ENCODE measurements at places on chromosomes 6 and 20.
A peak's percentile ranks its signal among the peaks of the same experiment; 100 is the strongest.

DNA sequence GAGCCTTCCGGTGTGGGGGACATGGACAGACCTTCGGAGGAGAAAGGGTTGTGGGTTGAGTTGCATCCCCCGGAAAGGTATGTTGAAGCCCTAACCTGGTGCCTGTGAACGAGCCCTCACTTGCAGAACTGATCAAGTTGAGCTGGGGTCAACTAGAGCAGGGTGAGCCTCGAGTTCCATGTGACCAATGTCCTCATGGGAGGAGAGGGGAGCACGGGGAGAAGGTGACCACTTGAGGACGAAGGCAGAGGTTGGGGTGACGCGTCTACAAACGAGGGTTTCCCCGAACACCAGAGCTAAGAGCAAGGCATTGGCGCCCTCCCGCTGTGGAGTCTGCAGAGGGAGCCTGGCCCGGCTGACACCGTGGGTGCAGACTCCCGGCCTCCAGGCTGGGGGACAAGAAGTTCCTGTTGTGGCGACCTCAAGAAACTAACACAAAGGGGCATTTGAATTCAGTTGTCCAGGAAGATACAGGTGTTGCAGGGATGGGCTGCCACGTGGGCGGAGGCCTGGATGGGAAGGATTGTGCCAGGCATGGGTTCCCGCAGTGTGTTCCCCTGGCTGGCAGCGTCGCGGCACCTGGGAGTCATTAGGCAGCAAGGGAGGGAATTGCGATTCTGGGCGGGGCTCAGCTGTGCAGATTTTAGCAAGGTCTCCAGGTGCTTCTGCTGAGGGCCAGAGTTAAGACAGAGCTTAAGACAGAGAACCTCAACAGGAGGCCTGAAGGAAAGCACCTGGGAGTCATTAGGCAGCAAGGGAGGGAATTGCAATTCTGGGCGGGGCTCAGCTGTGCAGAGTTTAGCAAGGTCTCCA is 20.4 kb upstream of the UNC93A start:
- no peak for DNase-seq

GRCh38 chr6:155054491-155055250 is 59.6 kb downstream of the TIAM2 start:
- DNase-seq, result no peak

DNA sequence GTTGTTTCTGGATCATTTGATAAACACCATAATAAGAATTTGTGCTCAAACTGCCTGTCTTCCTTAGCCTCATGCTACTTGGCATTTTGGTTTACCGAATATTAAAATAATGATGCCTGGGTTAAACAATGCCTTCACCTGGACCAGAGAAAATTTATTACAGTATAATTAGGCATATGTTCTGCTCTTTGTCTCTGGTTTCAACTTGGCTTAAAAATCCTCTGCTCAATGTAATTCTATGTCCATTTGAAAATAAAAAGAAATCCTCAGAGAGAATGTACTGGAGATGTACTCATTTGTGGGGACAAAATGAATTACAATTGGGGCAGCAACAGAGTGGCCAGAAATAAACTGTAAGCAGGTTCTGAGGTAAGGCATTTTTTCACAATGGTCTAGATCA is 95.0 kb downstream of the DST start:
- DNase-seq, result no peak

GRCh38 chr6:128739112-128739511 is 143.8 kb upstream of the LAMA2 start:
- no peak for DNase-seq

DNA sequence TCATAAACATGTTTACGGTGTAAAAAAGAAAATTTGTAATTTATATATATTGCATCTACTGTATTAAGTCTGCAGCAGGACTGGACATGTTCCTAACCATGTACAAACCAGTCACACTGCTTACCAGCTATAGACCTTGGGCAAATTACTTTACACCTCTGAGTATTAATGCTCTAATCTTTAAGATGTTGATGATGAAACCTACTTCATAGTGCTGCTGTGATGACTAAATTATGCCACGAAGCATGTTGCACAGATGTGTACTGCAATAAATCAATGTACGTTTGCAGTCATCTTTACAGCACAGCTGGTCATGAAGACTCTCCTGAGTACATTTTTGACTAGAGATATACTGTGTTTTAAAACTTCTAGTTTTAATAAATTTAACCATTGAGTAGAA is 42.6 kb downstream of the PRKN start:
- DNase-seq, result no peak

GRCh38 chr6:44278315-44278714 is 8.1 kb downstream of the TMEM151B start:
- no peak for DNase-seq

GRCh38 chr6:133179481-133179880 is 61.7 kb upstream of the EYA4 start:
- DNase-seq, result no peak

DNA sequence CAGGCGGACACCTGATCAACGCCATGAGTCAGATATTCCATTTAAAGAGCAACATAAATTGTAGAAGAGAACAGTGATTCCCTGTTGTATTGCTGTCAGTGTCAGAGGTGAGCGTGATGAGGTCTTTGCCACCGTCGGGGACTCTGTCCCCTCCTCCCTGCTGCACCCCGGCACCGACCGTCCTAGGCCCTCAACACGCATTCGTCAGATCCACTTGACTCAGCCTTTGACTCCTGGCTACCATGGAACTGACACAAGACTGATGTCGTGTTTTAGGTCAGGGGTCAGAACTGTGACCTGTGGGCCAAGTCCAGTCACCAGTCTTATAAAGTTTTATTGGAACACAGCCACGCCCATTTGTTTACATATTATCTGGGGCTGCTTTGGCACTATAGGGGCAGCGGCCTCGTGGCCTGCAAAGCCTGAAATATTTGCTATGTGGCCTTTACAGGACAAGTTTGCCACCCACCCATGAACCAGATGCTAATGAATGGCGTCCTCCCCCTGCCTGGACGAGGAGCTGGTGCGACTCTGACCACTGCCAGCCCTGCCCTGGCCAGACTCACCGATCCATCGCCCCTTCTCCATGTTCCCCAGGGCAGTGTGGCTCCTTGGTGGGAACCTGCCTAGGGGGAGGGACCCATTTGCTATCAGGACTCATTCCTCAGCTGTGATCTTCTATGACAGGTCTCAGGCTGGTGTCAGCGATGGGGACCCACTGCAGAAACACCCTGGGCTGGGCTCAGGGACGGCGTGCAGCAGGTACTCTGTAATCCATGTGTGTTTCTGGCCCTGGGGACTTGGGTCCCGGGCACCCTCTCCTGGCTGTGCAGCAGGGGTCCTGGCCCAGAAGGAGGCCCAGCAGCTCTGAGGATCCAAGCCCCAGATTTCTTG is 37.5 kb upstream of the PHACTR3 start:
- no peak for DNase-seq

- no peak for DNase-seq
Observed at GRCh38 chr6:127561660-127562059, 15.3 kb upstream of the C6orf58 start.

- DNase-seq, result peak; percentile 85
Observed at GRCh38 chr6:48641544-48641943, 530.5 kb upstream of the PTCHD4 start.

- DNase-seq, result no peak
Observed at GRCh38 chr6:54391577-54391976, 83.3 kb downstream of the TINAG start.

DNA sequence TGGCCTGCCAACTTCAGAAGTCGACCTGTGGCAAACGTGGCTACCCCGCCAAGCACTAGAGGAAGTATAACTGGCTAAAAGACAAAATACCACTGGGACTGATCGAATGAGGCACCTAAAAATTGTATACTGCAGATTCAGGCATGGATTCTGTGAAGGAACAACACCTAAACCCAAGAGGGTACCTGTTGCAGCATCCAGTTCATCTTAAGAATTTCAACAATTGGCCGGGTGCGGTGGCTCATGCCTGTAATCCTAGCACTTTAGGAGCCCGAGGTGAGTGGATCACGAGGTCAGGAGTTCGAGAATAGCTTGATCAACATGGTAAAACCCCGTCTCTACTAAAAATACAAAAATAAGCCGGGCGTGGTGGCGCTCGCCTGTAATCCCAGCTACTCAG is 27.2 kb upstream of the SPAG4 start:
- DNase-seq, result no peak

GRCh38 chr6:117072134-117072533 is 193.2 kb upstream of the VGLL2 start:
- no peak for DNase-seq

GRCh38 chr20:33407251-33407650 is 5.9 kb upstream of the CDK5RAP1 start:
- DNase-seq, result no peak

GRCh38 chr6:150685860-150686259 is 86.2 kb downstream of the PLEKHG1 start:
- DNase-seq, result no peak

Measured in amniotic epithelial cell (primary cell).